ENCODE measurements at places on chromosomes 4 and X.

- no peak for DNase-seq
Observed at GRCh38 chrX:124426288-124427169, 80.2 kb downstream of the SH2D1A start.

DNA sequence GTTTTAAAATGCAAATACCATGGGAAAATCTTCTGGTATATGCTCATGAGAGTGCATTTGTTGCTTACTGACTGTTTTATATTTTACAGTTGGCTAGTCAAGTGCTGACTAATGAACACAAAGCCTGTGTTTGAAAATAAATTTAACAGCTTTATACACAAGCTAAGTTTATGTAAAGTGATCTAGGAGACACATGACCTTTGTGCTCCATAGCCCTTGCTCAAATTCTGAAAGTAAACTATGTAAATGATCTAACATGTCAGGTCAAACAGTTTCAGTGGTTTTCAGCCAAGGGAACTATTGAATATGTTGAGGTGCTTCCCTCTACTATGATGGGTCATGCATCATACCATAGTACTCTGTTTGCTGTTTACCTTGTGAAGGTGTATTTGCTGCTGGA lies 36.7 kb downstream of the DIAPH2 start:
- no peak for DNase-seq

- DNase-seq, result no peak
Observed at GRCh38 chrX:123849096-123849495, 10.8 kb upstream of the XIAP start.

DNA sequence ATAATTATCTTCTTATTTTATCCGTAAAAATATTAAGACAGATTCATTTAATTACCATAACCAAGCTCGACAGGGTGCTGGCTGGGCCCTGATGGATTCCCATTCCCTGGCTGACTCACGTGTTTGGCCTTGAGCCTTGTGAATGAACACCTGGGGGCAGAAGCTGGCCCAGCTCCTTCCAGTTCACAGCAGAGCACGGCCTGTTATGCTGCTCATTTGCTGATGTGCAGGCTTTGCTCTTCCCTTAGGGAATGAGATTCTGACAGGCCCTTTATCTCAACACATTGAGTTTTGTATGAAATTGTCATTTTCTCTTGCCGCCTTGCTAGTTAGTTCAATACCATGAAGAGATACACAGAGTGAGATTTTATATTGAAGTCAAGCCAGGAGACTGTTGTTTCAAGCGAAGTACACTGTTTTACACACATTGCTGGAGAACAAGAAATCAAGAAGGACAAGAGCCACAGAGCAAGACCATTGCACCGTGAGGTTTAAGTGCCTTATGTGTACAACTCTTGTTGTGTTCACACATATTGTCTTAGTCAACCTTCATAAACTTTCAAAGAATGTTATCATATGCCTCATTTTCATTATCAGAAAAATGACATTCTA lies 1583.3 kb downstream of the STIM2 start:
- DNase-seq, result no peak

GRCh38 chr4:97349468-97350186 lies 793.6 kb downstream of the STPG2 start:
- DNase-seq, result no peak

DNA sequence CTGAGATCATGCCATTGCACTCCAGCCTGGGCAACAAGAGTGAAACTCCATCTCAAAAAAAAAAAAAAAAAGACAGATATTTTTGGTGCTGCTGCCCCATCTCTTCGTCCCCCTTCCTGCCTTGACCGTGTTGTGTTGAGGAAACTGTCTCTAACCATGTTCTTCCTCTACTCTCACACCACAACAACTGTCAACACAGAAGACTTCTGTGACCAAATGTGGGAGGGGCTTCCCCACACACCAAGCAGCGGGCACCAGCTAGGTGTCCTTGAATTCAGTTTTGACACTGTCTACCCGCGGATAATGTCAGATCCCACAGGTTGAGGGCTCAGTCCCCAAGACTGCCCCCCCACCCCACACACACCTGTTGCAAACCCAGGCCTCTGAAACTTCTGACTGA lies 104.7 kb upstream of the BCOR start:
- DNase-seq, result no peak

DNA sequence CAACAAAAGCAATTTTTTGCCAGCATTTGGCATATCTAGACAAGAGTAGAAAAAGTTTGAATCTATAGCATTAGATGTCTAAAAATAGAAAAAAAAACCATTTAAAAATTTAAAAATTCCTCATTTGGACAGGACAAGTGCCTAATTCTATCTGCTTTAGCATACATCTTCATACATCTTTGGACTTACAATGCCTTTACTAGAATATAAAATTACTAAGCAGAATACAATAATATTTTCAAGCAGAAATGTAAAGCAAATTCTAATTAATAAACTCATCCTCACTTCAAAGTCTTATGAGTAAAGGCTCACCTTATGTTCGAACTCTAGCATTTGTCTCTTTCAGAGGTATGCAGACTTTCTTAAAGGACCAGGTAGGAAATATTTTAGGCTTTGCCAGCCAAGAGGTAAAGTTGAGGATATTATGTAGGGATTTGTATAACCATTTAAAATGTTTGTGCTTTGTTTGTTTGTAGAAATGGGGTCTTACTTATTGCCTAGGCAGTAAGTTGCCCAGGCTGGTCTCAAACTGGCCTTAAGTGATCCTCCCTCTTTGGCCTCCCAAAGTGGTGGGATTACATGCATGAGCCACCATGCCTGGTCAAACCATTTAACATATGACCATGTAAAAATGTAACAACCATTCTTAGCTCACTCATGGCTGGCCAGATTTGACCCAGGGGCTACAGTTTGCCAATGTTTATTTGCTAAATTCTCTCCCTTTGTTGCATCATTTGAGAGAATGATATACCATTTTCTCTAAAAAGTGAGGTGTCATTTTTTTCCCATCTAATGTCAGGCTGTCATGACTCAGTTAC lies 29.1 kb downstream of the UGDH start:
- no peak for DNase-seq

DNA sequence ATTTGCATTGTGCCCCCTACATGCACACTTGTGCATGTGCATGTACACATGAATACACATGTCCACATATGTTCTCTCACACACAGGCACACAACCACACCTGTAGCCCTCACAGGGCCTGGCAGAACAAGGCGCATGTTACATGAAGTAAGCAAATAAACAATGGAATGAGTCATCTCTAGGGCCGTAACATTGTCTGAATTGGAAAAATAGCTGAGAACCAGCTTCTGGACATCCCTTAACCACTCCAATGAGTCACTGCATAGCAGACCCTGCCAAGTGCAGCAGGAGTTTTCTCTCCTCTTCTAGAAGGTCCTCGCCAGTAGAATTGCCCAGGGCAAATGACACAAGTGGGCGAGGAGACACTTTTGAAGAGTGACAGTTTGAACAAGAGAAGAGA lies 66.1 kb downstream of the MAGEA10 start:
- no peak for DNase-seq

GRCh38 chr4:77473509-77473908 lies 132.1 kb upstream of the CXCL13 start:
- DNase-seq, result no peak

DNA sequence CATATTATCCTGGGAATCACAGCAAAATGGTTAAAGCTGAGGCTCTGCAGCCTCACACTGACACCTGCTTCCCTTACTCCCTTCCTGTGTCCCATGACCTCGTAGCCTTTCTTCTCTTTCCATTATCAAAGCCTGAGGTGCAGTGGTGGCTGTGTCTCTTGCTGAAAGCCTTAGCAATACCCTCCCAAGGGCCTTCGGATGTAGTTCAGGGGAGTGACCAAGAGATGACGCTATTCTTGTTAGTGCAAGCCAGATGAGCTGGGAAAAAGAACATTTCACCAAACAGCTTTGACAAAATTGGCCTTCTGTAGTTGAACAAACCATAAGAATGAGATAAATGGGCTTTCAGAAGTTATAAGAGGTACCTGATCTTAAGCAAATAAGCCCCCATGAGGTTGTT lies 31.6 kb downstream of the SMIM10L2A start:
- no peak for DNase-seq

DNA sequence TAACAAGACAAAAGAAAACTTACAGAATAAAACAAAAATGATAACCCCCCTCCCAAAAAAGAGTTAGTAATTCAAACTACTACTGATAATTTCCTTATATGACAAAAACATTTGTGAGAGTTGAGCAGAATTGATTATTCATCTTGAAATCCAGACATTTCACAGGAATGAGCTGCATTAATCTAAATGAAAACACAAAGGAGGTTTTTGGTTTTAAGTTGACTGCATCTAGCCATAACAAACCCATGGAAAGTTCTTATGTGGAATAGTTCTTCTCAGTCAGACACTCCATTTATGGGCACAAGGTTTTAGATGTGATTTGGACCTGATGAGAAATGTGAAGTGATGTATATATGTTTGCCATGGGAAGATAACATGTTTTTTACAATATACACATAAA lies 95.4 kb downstream of the VCX2 start:
- no peak for DNase-seq

GRCh38 chrX:17842769-17843525 lies 18.2 kb downstream of the RAI2 start:
- no peak for DNase-seq

DNA sequence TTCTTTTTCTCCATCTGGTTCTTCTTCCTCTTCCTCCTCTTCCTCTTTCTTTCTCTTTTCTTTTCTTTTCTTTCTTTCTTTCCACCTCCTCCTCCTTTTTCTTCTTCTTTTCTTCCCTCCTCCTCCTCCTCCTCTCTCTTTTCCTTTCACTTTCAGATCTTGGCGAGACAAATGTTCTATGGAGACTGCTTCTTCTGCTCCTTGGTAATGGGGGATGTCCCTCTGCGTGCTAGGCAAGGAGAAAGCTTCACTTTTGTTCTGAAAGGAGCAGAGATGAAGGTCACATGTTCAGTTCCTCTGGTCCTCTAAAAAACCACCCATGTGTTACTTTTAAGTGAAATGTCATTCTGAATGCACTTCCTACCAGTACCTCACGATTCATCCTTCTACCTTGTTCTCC lies 33.2 kb downstream of the NBDY start:
- no peak for DNase-seq

DNA sequence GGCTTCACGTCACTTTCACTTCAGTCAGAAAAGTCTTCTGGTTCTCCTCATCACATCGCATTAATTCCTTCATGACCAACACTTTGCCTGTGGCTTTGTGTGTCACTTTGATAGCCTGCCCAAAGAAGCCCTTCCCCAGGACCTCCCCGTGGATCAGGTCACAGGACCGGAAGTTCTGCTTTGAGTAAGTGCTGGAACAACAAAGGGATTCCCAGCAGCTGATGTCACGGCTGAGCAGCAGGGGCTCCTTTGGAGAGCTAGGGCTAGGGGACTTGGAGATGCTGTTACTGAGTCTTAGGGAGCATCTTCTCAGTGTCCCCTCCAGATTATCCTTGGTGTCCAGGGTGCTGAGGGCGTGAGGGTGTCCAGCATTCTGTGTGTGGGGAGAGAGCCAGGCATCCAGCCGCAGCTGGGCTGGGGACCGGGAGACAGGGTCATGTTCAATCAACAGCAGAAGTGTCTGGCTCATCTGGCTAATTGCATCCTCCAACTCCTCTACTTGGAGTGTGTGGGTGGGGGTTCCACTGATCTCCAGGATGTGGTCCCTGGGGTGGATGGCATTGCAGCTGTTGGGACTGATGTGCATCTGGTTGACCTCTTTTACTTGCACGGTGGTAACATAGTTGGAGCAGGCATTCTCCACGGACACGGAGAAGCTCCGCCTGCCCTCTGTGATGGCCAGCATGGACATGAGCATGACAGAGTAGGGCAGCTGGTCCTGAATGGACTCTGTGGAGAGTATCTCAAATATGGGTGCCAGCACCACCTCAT lies 39.2 kb upstream of the ARHGAP6 start:
- DNase-seq, result no peak

GRCh38 chr4:126242679-126243390 lies 928.1 kb downstream of the FAT4 start:
- no peak for DNase-seq

DNA sequence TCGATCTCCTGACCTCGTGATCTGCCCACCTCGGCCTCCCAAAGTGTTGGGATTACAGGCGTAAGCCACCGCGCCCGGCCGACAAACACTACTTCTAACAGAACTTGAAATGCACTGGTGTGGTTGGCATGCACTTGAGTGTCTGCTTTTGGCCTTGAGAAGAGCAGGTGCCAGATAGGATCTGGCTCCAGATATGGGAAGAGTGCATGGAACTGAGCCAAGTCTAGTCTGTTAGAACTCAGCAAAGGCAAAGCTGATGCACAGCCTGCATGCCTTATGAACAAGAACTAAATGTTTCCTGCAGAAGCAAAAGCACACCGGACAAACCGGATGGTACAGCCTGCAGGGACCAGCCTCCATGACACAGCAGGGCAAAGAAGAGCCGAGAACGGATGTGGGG lies 35.1 kb upstream of the TBL1X start:
- DNase-seq, result no peak

DNA sequence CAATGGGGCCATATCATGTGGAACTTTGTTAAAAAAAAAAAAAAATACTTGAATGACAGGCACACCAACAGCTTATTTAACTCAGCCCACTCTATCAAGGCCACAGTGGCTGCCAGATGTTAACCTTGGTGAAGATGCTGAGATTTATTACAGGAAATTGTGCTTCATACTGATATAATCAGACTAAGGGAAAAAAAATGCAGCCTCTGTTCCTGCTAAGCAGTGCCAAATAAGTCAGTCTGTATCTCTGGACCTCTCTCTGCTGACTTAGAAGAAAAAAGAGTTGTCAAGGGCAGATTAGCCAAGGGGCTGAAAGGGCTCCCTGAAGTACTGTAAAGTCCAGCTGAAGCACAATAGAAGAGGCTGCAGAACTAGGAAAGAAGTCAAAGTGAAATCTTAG lies 677.7 kb upstream of the HTR2C start:
- no peak for DNase-seq

DNA sequence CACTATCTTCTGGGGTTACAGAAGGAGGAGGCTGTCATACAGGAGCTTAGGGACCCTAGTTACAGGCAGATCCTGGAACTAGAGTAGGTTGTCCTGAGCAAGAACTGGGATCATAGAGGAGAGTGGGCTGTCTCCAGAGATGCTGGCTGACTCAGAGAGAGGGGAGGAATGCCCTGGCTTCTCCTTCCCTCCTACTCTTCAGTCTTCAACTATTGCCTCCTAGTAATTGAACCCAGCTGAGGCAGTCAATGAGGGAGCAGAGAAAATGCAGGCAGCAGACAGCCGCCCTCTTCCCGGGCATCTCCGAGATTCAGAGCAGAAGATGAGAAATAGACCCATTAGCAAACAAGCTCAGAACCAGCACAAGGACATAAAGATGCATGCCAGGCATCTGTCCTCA lies 118.3 kb upstream of the PDE5A start:
- no peak for DNase-seq

- DNase-seq, result no peak
Observed at GRCh38 chr4:154421618-154422017, 70.0 kb downstream of the DCHS2 start.

GRCh38 chrX:153438532-153438931 lies 7.3 kb downstream of the TREX2 start:
- no peak for DNase-seq

- DNase-seq, result peak; percentile 91
Observed at GRCh38 chr4:42654631-42655268, 2.2 kb downstream of the ATP8A1 start.

- DNase-seq, result no peak
Observed at GRCh38 chr4:27046851-27047250, 186.2 kb downstream of the STIM2 start.
